ENCODE measurements at places on chromosomes 7 and 10. TPM values are rescaled to one million over a fixed set of nuclear protein-coding genes. Genes with fewer than 3 reads are reported as not detected.

GRCh38 chr10:35921866-35922350, 279.8 kb upstream of the FZD8 start:
- no peak for DNase-seq

GRID2IP gene
- 0.93 TPM for total RNA-seq

DNA sequence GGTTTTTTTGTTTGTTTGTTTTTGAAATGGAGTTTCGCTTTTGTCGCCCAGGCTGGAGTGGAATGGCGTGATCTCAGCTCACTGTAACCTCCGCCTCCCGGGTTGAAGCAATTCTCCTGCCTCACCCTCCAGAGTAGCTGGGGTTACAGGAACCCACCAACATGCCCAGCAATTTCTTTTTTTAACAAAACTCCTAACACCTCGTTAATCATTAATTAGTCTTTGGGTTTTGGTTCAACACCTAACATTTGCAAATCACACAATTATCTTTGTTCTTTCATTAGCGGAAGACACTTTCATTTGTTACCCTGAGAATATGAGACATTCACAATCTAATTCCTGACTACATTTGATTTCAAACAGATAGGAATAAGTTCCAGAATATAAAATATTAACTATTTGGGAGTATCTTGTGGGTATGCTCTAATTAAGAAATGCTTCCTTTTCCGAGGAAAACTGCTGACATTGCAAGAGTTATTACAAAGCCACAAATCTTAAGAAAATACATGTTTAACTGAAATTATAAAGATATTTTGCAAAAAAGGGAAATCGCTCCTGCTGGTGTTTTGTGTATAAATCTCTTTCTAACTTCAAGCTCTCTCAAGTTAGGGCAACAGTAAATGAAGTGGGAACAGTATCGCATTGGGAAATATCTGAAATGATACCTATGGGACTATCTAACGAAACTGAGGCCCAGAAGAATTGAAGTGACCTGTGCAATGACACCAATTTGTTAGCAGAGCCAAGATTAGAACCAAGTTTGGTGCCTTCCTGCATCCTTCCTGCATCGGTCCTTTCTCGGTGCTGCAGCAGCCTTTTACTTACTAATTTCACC, 1.2 kb upstream of the LSM8 start:
- no peak for DNase-seq

BEND7 gene
- not detected for total RNA-seq

ICA1 gene
- total RNA-seq = not detected

DNA sequence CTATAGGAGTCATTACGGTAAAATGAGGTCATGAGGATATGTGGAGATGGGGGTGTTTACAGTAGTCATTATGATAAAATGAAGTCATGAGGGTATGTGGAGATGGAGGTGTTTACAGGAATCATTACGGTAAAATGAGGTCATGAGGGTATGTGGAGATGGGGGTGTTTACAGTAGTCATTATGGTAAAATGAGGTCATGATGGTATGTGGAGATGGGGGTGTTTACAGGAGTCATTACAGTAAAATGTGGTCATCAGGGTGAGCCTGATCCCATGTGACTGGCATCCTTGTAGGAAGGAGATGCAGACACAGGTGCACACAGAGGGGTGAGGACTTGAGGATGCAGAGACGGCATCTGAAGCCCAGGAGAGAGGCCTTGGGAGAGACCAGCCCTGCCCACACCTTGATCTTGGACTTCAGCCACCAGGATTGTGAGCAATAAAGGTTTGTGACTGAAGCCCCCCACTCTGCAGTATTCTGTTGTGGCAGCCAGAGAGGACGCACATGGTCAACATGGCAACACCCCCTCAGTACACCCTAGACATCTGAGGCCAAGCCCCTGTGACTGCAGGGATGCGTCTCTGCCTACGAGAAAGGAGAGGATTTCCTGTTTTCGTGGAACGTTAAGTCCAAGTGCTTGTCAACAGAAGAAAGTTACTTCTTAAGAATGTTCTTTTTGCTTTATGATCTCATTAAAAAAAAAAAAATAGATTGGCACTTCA, 544.4 kb downstream of the DNAJB6 start:
- DNase-seq = no peak

DNA sequence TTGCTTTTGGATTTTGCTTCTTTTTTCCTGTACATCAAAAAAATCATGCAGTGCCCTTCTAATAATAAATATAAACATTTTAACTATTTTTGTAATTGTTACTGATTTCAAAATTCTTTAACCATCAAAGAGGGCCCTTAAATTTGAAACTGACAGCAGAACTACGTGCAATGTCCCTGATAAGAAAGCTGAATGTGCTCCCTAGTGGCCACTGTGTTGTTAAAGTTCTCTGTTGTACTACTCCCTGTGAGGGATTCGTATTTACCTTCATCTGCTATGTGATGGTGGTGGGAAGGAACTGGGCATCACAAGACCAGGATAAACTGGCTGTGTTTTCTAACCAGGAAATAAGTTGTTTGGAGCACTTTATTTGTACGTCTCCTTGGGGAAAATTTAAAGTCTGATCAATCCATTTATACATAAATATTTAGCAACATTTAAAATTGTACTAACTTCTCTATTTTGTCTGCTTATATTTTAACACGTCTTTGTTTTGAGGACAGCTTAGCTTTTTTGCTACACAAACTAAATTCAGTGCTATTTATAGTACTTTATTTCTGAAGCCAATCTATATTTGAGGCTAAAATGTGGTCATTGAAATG, 322.4 kb downstream of the HGF start:
- DNase-seq = no peak

RAB19 gene
- total RNA-seq = 0.55 TPM

GRCh38 chr7:79096361-79096805, 357.1 kb downstream of the MAGI2 start:
- DNase-seq = no peak

DNA sequence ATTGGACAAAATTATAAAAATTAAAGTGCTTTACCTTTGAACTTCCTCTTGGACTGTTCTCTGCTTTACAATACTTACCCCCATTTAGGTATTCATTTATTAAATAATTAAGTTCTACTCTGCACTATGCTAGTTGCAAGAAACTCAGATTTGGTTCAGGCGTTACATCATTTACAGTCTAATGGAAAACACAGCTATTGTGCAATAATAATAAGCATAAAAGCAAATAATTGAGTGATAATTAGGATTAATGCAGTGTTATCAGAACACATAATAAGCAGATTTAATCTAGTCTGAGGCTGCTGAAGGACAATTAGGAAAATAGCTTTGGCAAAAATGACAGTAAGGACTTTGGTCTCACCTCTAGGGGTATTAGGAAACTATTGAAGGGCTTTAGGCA, 493.2 kb upstream of the ADARB2 start:
- DNase-seq = no peak

GRCh38 chr7:98469088-98469487, 68.2 kb upstream of the BAIAP2L1 start:
- no peak for DNase-seq

GRCh38 chr7:114148779-114149178, 230.0 kb upstream of the PPP1R3A start:
- no peak for DNase-seq

MOGAT3 gene
- not detected for total RNA-seq

MKI67 gene
- 3.5 TPM for total RNA-seq

DNA sequence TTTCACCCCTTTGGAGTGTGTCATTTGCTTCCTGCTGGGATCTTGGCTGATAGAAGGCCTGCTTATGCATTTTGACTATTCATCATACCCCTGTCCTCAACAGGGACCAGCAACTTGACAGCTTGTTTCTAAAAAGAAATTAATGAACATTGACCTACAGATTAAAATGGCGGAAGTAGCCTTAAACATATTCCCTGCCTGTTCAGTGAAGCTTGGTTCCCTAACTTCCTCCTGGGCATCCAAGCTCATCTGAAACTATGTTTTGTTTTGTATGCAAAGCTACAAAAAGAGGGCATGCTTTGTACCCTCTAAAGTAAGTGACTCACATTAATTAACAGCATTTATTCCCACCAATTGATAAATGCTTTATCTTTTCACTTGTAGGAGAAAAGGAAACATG, 26.8 kb upstream of the CDK14 start:
- no peak for DNase-seq

HABP2 gene
- not detected for total RNA-seq

MOSPD3 gene
- 10.5 TPM for total RNA-seq

CLCN1 gene
- total RNA-seq = not detected

DNA sequence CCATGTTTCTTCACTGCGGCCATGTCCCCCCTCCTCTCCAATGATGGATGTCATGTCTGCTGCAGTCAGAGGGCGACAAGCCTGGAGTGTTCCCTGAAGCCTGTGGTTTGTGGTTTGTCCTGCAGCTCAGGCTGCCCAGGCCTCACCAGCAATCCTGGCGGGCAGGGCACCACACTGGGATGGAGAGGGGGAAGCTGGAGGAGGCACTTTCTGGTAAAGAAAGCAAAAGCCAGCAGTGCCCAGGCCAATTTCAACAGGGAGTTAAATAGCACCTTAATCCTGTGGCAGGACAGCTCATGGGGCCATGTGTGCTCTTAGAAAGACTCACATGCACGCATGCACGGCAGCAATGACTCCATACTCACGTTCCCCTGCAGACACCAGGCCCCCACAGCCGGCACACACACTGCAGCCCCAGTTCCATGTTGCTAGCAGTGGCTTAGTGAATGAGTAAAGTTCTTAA, 158.3 kb downstream of the EGFR start:
- DNase-seq = no peak

Data from activated B cell treated with CpG ODN at 0.5 μM for 24 hours (primary cell).